ENCODE measurements at places on chromosomes 12 and 14.

- DNase-seq, result no peak
Measured at GRCh38 chr12:21666722-21667121, 9.1 kb upstream of the LDHB start.

DNA sequence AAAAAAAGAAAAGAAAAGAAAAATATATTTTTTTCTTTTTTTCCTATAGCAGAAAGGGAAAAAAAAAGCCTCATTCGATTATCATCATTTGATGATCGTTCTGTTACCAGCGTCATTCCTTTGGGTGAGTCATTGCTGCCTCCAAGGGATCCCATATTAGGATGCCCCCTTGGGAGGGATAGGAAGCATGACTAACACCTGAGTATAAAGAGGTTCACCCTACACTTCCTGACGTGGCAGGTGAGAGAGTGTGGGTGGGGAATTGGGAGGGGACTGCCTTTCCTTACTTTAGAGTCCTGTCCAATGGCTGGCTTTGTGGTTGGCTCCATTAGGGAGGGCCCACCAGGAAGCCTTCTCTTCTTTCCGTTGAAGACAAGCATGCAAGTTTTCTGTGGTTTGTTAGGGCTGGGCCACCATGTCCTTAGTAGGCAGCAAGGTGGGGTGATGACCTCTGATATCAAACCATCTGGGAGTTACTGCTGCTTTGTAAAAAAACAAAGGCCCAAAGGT lies 56.1 kb upstream of the FUT8 start:
- DNase-seq, result peak; percentile 73

- no peak for DNase-seq
Measured at GRCh38 chr12:131894981-131895639, 688 bp downstream of the ULK1 start.

DNA sequence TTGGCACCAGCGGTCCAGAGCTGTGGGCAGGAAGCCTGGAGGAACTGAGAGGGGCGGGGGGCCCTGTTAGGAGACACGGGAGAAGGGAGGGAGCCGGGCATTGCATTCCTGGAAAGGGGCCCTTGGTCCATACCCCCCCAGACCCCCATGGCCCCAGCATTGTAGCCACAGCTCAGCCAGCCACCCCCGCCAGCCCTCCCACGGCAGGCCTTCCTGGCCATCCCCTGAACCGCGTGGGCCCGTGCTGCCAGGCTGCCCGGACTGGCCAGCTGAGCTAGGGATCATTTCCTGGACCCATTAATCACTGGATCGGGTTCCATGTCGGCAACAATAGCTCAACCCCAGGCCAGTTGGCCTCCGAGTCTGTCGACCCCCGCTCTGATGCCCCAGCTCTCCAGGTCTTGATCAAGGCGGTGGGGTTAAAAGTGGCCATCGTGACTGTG lies 39.8 kb upstream of the DIO3 start:
- no peak for DNase-seq

GRCh38 chr12:40152783-40153383 lies 47.0 kb upstream of the SLC2A13 start:
- peak; percentile 53 for DNase-seq

DNA sequence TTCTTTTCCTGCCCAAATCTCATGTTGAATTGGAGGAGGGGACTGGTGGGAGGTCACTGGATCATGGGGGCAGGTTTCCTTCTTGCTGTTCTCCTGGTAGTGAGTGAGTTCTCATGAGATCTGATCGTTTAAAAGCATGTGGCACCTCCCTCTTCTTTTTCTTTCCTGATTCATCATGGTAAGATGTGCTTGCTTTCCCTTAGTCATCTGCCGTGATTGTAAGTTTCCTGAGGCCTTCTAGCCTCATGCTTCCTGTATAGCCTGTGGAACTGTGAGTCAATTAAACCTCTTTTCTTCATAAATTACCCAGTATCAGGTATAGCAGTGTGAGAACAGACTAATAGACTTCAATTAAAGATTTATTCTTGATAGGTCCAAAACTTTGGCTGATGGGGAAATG lies 83.5 kb downstream of the CAND1 start:
- DNase-seq, result no peak

- peak; percentile 87 for DNase-seq
Measured at GRCh38 chr12:75977952-75978671, 53.5 kb downstream of the PHLDA1 start.

DNA sequence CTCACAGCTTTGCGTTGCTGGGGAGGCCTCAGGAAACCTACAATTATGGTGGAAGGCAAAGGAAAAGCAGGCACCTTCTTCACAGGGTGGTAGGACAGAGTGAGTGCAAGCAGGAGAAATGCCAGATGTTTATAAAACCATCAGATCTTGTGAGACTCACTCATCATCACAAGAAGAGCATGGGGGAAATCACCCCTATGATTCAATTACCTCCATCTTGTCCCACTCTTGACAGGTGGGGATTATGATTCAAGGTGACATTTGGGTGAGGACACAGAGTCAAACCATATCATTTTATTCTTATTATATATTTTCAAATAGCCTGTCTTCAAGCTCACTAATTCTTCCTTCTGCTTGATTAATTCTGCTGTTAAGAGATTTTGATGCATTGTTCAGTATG lies 665.3 kb downstream of the TRHDE start:
- no peak for DNase-seq

DNA sequence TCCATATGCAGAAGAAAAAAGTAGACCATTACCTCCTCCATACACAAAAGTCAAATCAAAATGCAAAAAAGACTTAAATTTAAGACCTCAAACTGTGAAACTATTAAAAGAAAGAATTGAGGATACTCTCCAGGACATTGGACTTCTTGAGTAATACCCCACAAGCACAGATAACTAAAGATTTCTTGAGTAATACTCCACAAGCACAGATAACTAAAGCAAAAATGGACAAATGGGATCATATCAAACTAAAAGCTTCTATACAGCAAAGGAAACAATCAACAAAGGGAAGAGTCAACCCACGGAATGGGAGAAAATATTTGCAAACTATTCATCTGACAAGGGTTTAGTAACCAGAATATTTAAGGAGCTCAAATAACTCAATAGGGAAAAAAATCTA lies 427.9 kb downstream of the CCDC91 start:
- no peak for DNase-seq

- no peak for DNase-seq
Measured at GRCh38 chr12:83097643-83098342, 411.1 kb downstream of the TMTC2 start.

DNA sequence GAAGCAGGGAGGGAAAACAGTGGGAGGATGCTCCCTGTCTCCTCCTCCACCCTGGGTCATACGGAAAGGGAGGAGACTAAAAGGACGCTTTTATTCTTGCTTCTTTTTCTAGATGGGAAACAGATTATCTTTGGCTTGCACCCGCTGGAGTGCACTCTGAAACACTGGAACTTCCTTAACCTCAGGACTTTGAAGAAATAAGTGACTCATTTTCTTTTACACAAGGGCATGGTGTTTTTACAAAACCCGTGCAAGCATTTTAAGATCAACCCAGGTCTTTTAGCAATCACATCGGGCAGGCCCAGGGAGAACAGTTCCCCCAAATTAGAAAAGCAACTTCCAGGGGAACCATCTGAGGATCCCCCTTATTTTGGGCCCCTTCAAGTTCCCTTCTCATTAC lies 80.9 kb upstream of the TSPAN11 start:
- no peak for DNase-seq

GRCh38 chr12:120495186-120495730 lies 655 bp upstream of the DYNLL1 start:
- no peak for DNase-seq

- no peak for DNase-seq
Measured at GRCh38 chr14:55306938-55307589, 35.8 kb downstream of the FBXO34 start.

DNA sequence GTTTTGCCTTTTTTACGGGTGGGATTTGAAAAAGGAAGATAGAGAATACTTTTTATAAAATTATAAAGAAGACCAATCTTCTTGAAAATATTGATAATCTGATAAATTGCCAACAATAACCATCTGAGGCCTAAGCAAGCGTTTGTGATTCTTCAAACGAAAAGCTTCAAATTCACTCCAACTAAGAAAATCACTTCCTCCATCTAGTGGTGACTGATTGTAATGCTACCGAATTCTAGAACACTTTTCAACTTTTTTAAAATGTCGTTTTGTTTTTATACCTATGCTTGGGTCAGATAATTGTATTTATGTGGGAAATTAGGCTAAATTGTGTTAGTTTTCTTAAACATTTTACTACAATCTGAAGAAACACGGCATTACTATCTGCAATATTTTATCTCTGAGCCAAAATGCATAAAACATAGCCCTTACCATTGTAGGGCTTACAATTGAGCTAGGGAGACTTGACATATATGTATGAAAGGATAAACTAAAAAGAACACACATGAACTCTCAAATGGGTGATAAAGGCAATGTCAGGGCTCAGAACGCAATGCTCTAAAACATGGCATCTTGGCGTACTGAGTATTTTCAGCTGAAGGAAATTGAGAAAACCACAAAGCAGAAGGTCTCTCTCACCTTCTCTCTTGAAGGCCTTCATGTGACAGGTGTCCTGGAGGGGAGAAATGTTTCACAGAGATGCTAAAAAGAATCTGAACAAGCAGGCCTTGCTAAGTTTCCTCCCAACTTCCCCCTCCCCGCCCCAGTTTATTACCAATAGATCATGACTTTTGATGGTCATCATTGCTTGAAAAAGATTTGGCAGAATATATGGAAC lies 36.8 kb upstream of the G2E3 start:
- DNase-seq, result peak; percentile 33

- peak; percentile 57 for DNase-seq
Measured at GRCh38 chr12:52903285-52903854, 1.5 kb downstream of the KRT8 start.
